ENCODE measurements at places on chromosomes 1 and 21. TPM values are rescaled to one million over a fixed set of nuclear protein-coding genes. Genes with fewer than 3 reads are reported as not detected.

DNA sequence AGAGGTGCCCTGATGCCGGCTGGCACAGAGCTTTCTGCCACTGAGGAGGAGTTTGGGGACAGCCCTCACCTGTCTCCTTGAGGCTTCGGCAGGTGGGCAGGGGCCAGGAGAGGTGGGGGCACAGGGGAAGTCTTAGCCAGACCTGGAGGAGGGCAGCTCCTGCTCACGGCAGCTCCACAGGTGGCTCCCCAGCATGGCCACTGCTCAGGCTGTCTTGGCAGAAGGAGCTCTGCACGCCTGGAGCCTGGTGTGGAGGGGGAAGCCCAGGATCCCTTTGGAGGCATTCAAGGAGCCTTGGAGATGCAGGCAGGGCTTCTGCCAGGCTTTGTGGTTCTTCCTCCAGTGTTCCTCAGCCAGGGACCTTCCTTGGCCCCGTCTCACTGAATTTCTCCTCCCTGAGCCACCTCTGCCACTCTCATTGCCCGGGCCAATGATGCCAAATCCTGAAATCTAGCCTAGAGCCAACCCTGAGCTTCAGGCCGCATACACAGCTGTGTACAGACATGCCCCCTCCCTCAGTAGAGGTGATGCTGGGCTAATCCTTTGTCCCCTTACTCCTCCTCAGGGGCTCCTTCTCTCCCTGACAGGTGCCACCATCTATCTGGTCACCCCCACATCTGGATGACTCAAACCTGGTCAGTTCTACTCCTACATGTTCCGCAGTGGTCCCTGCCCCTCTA is 251.8 kb upstream of the VAMP3 start:
- DNase-seq = no peak

GRCh38 chr1:152757747-152758146 is at the start of gene KPRP:
TSS of gene KPRP (plus strand) at chr1:152758025. CDS start at chr1:152759589, 1,564 bp downstream.
- no peak for DNase-seq

DNA sequence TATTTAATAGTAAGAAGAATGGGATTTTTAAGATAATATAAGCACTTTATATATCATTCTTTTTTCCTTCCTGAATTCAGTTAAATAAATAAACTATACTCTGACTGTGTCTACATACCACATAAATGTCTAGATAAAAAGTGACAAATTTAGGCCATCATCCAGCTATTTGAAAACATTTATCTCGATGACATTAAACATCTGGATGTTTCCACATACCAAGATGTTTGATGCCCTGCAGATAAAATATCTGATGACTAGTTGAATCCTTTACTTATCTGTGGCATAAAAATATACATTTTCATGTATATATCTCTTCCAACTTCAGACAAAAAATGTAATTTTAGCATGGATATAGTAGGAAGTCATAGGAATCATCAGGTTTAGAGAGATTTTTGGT is 348.3 kb downstream of the DPYD start:
- no peak for DNase-seq

- DNase-seq = no peak
These were observed 7.5 kb downstream of the SLX9 start for GRCh38 chr21:44947111-44947929.

DNA sequence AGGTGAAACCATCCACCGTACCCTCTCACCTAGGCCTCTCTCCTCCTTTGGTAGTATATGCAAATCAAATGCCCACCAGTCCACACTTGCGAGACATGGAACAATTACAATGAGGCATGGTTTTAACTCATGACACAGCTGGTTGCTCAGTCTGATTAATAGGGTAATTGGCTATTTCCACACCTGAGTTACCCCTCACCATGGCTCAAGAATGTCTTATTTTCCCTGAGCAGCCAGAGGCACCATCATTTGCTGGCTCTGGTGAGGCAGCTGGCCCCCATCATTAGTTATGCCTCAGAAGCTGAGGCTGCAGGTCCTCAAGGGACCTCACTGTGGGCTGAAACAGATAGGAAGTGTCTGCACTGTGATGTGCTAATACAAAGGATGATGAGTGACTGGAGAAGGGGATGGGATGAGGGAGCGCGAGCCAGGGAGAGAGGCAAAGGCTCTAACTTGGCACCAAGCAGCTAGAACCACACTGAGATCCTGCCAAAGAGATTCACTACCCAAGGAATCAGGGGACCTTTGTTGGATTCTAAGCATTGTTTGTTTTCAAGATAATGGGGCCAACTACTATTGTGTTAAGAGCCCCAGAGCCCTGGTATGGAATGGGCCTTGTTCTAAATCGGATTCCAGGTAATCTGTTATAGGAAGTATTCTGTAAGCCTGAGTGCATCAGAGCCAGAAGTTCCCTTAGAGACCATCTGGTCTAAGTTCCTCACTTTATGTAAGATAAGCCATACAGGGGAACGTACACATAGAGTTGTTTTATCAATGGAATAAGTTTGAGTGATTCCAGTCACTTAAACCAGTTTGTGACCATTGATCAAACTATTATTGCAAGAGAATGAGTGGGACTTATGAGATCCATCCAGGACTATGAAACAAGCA is 80.0 kb upstream of the CNTN2 start:
- DNase-seq = no peak

DNA sequence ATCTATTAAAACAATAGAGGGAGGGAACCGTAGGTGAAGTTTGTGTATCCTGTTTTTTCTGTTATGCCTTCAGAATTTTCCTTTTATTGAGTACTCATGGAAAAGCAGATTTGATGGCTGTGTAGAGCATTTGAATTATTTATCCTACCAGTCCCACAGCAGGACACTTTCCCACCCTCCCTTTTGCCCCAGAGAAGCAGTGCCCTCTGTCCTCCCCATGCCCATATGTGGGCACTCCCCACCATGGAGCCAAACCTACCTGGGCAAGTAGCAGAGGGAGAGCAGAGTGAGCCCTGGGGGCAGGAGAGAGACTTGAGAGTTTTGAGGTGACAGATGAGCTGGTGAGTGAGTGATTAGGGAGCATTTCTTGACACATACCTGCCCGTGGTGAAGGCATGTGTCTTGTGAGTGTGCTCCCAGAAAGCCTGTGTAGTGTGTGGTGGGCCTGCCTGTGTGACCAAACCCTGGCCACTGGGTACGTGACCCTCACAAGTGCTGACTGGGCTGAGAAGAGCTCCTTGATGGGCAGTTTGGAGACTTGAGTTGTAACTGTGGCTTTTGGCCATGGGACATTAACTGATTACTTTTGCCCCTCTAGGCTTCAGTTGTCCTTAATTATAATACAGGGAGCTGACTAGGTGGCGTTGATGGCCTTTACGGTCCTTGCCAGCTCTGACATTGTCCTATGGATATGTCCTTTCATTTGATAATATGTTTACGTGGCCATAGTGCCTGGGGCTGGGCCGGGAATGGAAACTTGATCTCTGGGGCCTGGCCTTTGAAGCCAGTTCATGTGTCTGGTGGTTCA is 3.6 kb downstream of the PSEN2 start:
- DNase-seq = no peak

DNA sequence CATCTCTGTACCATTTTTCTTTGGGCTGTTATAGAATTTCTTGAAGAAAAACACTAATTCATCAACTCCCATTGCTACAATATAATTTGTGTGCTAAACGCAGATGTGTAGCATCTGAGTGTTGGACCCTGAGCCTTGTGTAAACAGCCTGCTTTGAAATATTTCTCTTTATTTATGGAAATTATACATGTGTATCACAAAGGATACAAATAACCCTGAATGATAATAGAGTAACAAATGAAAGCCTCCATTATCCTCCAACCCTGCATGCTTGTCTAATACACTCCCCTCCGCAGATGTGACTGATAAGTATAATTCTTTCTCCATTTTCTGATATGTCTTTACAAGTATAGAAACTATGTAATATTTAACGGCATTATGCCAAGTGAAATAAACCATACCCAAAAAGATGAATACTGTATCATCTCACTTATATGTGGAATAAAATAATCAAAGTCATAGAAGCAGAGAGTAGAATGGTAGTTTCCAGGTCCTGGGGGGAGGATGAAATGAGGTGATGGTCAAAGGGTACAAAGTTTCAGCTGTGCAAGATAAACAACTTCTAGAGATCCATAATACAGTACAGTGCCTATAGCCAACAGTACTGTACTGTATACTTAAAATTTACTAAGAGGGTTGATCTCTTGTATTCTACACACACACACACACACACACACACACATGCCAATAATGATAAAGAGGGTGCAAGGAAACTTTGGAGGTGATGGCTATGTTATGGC is 2.8 kb upstream of the ADAM30 start:
- DNase-seq = no peak

GRCh38 chr1:212979340-212980122 is 29.2 kb downstream of the VASH2 start:
- DNase-seq = no peak

DNA sequence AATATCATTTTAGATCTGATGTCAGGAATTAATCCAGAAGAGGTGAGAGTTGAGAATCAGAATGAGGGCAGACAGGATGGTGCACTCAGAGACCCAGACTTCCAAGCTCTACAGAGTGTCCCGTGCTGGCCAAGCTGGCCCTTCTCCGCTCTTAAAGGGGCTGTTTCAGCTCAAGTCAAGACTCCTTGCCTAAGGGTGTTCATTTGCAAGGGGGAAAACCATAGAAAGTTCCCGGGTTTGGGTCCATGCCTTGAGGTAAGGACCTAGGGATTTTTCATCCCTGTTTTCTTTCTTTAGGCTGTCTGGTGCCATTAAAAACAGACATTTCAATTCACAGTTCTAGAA is 47.5 kb downstream of the EDN2 start:
- no peak for DNase-seq

- DNase-seq = no peak
These were observed 845 bp upstream of the RGS5 start for GRCh38 chr1:163203561-163203960.

The TMEM269 gene
- 0.86 TPM for polyA plus RNA-seq

The YOD1 gene
- 16.4 TPM for polyA plus RNA-seq

The ACKR1 gene
- 0.44 TPM for polyA plus RNA-seq

The ADAMTS1 gene
- 94.8 TPM for polyA plus RNA-seq

The CFAP410 gene
- polyA plus RNA-seq = 38.7 TPM

The CFHR1 gene
- polyA plus RNA-seq = 0.27 TPM

The FMO5 gene
- 6.5 TPM for polyA plus RNA-seq

The PAPPA2 gene
- 48.8 TPM for polyA plus RNA-seq

The RAB42 gene
- polyA plus RNA-seq = 3.1 TPM
